ENCODE measurements at places on chromosomes 16 and 17. TPM values are rescaled to one million over a fixed set of nuclear protein-coding genes. Genes with fewer than 3 reads are reported as not detected.
A peak's percentile ranks its signal among the peaks of the same experiment; 100 is the strongest.

GRCh38 chr16:24624102-24624501 is 84.7 kb downstream of the RBBP6 start:
- DNase-seq, result no peak

GRCh38 chr17:70552230-70552981 is 383.1 kb downstream of the KCNJ2 start:
- no peak for DNase-seq

GRCh38 chr16:2288726-2289125 is 20.8 kb upstream of the RNPS1 start:
- no peak for DNase-seq

- DNase-seq, result no peak
Measured at GRCh38 chr17:37339321-37339720, 36.5 kb upstream of the C17orf78 start.

Gene UBE2Z
- total RNA-seq, result 66.2 TPM

GRCh38 chr16:30398661-30399434 is 3.6 kb downstream of the ZNF48 start:
- DNase-seq, result no peak

Gene OTOP3
- total RNA-seq, result not detected

DNA sequence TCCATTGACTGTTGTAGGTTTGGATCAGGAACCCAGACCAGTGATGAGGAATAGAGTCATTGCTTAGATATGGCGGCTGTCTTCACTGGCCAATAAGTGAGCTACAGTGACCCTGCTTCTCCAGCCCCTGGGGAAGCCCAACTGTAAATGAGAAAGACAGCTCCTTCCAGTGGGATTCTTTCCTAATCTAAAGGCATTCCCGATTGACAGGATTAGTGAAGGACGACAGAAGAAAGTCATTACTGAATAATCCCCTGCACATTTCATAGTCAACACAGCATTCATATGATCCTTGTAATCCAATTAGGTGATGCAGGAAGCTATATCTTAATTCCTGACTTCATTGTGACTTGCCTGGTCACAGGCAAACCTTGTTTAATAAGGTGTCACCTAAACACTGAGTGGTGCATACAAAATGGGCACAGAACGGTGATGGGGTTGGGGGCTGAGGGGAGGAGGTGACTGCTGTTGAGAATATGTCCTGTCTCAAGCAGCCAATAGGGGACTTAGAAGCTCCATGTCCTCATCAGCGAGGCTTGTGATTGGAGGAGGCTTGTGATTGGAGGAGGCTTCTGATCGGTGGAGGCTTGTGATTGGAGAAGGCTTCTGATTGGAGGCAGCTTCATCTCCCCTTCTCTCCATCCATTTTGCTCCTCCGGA is 242.6 kb downstream of the XYLT1 start:
- DNase-seq, result no peak

Gene WFDC1
- 31.6 TPM for total RNA-seq

GRCh38 chr16:84462296-84463210 is 41.9 kb downstream of the MEAK7 start:
- peak; percentile 52 for DNase-seq

DNA sequence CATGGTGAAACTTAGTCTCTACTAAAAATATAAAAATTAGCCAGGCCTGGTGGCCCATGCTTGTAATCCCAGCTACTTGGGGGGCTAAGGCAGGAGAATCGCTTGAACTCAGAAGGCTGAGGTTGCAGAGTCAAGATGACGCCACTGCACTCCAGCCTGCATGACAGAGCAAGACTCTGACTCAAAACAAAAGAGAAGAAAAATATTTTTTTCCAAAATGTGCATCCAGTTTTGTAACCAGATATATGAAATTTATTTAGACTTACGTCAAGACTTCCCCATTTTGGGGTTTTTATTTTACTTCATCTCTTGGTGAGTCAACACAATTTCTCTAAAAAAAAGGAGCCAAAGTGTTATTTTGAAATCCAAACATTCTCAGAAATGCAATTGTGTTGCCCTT is 5.5 kb upstream of the TM4SF5 start:
- DNase-seq, result no peak

- DNase-seq, result no peak
Measured at GRCh38 chr16:68539711-68540239, 684 bp downstream of the ZFP90 start.

Gene TBC1D3I
- total RNA-seq, result 0.36 TPM

Gene PROCA1
- 7.6 TPM for total RNA-seq

DNA sequence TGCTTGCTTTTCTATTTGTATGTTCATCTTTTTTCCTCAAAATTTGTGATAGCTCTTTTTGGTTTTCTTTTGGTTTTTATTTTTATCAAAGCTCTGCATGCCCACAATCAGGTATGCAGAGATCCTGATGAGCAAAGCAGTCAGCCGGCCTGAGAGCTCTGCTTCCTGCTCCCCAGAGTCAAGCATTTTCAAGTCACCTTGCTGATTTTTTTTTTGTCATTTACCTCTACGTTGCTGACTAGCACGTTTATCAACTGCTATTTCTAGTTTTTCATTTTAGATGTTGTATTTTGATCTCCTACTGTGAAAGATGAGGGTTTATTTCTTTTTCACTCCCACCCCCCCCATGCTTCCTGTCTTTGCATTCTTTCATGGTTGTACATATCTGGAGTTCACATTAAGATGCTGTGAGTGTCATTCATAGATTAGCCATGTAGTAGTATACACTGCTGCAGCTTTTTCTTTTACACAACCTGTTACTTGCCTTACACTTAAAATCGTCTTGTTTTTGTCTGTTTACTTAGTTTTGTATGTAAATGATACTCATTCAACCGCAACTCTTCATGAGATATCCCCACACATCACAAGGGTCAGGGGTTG is 196.2 kb downstream of the LGALS9B start:
- DNase-seq, result no peak

DNA sequence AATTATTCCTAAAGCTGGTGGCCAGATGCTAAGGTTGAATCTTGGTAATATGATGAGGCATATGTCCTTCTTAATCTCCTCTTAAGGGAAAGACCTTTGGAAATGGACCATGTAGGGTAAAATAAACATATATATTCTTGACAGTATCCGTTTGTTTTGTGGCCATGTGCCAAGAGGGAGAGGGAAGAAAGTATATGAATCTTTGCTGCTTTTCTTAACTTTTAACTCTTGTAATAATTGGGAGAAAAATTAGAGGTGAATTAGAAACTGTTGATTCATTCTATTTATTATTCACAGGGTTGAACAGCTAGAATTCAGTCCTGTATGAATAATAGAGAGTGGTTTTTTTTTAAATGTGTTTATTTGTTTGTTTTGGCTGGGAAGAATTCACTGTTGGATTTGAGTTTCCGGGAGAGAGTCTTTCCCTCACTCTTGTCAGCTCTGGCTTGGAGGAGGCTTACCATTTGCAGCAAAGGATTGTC is 31.6 kb downstream of the AATF start:
- no peak for DNase-seq

DNA sequence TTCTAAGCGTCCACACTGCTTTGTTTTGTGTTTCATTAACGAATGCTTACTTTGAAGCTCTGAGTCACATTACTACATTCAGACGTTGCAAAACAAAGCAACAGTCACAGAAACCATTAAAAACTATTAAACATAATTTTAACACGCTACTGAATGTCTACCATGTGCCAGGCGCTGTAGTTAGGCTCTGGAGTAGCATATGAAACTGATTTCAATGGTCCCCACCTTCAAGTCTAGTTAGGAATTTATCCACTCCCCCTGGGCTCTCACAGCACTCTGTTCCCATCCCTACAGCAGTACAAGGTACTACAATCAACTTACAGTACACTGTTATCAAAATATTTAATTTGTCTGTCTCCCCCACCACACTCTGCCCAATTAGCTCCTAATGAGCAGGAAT is 631 bp downstream of the UTP6 start:
- DNase-seq, result no peak

DNA sequence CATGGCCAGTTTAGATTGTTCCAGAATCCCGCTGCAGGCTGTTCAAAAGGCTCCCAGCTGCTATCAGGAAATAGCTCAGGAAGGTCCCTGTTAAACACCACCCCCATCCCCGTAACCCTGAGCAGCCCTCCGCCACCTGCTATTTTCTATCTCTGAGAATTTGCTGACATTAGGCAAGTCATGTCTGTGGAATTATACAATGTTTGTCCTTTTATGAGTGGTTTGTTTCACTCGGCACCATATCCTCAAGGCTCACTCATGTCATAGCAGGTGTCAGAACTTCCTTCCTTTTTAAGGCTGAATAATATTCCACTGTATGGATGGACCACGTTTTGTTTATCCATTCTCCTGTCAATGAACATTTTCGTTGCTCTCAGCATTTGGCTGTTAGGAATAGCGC is 164.3 kb upstream of the FOXF1 start:
- no peak for DNase-seq

Gene SHISA6
- total RNA-seq, result 11.0 TPM

Gene NGFR
- 291 TPM for total RNA-seq

DNA sequence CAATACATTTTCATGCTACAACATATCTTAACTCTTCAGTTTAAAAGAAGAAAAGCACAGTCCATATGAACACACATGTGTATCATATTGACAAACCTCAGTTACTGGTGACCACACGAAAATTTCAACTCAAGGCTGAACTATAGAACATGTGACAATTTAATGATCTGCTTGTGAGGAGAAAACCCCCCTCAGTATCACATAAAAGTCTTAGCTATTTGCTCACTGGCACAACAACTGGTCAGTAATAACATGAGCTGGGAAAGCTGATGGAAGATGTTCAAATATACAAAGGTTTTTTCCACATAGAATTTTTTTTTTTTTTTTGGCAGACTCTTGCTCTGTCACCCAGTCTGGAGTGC is 19.5 kb downstream of the ZNF652 start:
- no peak for DNase-seq

- DNase-seq, result no peak
Measured at GRCh38 chr17:44004761-44005526, 522 bp downstream of the NAGS start.

DNA sequence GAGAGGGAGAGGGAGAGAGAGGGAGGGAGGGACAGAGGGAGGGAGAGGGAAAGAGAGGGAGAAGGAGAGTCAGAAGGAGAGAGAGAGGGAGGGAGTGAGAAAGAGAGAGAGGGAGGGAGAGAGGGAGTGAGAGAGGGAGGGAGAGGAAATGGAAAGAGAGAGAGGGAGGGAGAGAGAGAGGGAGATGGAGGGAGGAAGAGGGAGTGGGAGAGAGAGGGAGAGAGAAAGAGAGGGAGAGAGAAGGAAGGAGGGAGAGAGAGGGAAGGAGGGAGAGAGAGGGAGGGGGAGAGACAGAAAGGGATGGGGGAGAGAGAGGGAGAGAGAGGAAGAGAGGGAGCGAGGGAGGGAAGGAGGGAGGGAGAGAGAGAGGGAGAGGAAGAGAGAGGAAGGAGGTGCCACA is 72.8 kb downstream of the AXIN2 start:
- DNase-seq, result no peak

Gene DNAAF8
- total RNA-seq, result 0.31 TPM

DNA sequence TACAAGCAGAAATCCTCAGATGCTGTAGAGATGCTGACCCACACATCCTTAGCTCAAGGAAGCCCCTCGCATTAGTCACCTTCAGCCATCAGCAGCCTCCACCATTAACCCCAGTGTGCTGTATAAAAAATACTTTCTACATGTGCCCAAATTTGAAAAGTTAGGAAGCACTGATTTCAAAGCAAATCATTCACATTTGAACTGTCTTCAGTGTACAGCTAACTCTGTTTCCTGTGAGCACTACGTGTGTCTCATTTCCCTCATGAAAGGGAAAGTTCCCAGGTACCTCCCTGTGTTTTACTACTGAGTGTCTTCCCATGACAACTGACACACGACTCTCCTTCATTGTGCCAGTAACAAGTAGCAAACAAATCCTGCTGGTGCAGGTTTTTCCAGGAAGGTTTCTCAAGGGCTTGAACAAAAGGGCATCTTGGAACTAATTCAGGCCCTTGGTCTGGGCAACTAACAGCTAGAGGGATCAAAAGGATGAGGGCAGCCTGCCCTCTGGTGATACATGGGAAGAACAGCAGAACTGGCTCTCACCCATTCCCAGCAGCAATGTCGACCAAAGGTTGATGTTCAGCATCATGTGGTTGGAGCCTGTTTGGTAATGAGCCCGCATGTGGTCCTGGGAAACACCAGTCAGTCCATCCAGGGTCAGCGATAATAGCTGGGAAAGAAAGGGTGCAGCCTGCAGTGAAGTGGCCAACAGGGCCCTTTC is 4.0 kb downstream of the SLC35B1 start:
- DNase-seq, result no peak

Gene HP
- total RNA-seq, result 35.4 TPM

GRCh38 chr16:23835390-23836077 is at the start of gene PRKCB:
PRKCB (plus strand) TSS chr16:23835983.
- DNase-seq, result peak; percentile 80

Gene MILR1
- total RNA-seq, result 13.5 TPM

GRCh38 chr17:73255671-73256181 is 6.0 kb downstream of the CPSF4L start:
- peak; percentile 78 for DNase-seq

GRCh38 chr16:3726021-3726687 is 8.8 kb upstream of the TRAP1 start:
- no peak for DNase-seq

- no peak for DNase-seq
Measured at GRCh38 chr16:69522041-69522578, 43.7 kb upstream of the NFAT5 start.

DNA sequence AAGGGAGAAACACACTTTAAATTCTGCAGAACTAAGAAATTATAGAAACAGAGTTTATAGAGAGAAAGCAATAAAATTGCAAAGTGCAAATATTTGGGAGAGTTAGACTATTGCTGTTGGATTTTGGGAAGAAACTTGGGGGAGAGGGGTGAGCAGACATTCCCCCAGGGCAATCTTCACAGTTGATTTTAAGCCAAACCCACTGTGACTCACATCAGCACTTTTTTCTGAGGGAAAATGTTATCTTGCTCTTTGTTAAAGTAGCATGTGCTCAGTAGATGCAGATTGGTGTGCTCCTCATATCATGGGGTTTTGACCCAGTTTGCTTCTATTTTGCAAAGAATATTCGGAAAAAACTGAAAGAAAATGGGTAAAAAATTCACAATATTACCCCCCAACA is 367.6 kb downstream of the CDH11 start:
- no peak for DNase-seq

Gene CCP110
- total RNA-seq, result 32.3 TPM

- DNase-seq, result no peak
Measured at GRCh38 chr17:75856062-75856756, 1.1 kb upstream of the WBP2 start.

Gene CDRT15
- not detected for total RNA-seq

DNA sequence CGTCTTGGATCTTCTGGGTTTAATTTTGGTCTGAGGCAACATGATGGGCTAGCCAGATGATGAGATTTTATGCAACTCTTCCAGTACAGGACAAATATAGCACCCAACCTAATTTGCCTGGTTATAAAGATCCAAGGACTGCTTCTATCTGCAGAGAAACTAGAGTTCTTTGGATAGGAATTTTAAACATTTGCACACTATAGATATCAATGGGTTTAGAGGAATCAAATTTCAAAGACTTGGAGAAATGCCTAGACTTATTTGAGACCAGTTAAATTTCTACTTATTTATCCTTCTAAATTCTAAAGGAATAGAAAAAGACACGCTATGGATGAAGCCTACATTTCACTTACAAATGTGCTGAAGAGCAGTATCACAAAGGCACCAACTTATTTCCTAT is 12.6 kb downstream of the PMFBP1 start:
- DNase-seq, result no peak

Gene ADORA2B
- total RNA-seq, result 0.67 TPM

GRCh38 chr16:68238029-68238345 is 2.1 kb upstream of the ESRP2 start:
- no peak for DNase-seq

- DNase-seq, result no peak
Measured at GRCh38 chr17:30368912-30369720, 9.6 kb upstream of the CPD start.

Measured in sciatic nerve (tissue), 2 donors.